ENCODE measurements at places on chromosomes 11 and 22. TPM values are rescaled to one million over a fixed set of nuclear protein-coding genes. Genes with fewer than 3 reads are reported as not detected.

- no peak for DNase-seq
These were observed 98.1 kb downstream of the GAB2 start for GRCh38 chr11:78319453-78319955.

GRCh38 chr11:106624377-106624776 is 393.9 kb downstream of the GUCY1A2 start:
- DNase-seq: no peak

- no peak for DNase-seq
These were observed 23.2 kb upstream of the PDGFB start for GRCh38 chr22:39267974-39268373.

GRCh38 chr11:128731041-128731663 is 37.3 kb downstream of the FLI1 start:
- DNase-seq: no peak

GRCh38 chr11:84188521-84188920 is 902.4 kb upstream of the CCDC90B start:
- DNase-seq: no peak

DNA sequence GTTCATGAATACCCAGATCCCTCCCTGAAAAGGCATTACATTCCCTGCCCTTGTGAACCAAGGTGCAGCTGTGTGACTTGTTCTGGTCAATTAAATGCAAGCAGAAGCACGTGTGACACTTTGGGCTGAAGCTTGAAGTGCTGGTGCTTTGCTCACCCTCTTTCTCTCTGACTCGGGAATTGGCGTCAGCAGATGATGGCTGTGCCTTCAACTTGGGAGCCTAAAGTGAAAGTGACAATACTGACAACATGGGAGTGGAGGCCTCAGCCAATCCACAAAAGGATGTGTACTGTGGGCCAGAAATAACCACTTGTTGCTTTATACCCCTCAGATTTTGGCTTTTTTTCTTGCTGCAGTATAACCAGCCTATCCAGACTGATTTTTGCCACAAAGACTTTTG is 148.3 kb upstream of the THY1 start:
- DNase-seq: no peak

- no peak for DNase-seq
These were observed 1.4 kb downstream of the RAB36 start for GRCh38 chr22:23146478-23147205.

DNA sequence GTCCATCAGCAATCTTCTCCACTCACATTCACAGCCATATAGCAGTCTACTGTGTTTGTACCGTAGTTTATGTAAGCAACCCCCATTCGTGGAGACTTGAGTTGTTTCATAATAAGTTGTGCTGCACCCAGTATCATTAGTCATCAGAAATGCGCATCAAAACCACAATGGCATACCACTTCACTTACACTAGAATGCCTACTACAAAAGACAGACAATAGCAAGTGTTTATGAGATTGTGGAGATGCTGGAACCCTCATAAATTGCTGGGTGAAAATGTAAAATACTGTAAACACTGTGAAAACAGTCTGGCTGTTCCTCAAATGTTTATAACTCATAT is 133.3 kb downstream of the ATXN10 start:
- no peak for DNase-seq

- DNase-seq: no peak
These were observed 77.8 kb downstream of the SFI1 start for GRCh38 chr22:31574055-31574670.

DNA sequence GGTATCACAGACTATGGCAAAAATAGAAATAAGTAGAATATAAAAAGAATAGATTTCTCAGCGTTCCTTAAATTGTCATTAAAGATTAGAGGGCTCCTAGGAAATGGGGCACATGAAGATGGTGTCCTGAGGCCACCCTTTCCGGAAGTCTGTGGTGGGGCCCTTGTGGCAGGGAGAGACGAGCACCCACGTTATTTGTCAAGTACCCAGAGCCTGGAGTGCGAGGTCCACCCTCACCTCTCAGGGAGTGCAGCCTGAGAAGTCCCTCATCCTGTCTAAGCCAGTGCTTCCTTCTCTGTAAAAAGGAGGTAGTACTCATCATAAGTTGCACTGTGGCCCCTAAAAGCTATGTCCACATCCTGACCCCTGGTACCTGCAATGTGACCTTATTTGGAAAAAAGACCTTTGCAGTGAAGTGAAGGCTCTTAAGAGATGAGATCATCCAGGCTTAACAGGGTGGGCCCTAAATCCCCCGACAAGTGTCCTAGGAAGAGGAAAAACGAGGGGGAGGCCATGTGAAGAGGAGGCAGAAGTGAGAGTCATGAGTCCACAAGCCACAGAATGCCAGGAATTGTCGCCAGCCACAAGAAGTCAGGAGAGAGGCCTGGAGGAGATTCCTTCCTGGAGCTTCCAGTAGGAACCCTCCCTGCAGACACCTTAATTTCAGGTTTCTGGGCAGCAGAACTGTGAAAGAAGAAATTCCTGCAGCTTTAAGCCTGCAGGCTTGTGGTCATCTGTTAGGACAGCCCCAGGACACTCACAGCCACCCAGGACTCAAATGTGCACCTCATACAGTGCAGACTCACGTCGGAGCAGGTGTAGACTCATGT is 76.8 kb upstream of the CCND1 start:
- no peak for DNase-seq

GRCh38 chr11:134504146-134504905 is 92.3 kb upstream of the B3GAT1 start:
- no peak for DNase-seq

DNA sequence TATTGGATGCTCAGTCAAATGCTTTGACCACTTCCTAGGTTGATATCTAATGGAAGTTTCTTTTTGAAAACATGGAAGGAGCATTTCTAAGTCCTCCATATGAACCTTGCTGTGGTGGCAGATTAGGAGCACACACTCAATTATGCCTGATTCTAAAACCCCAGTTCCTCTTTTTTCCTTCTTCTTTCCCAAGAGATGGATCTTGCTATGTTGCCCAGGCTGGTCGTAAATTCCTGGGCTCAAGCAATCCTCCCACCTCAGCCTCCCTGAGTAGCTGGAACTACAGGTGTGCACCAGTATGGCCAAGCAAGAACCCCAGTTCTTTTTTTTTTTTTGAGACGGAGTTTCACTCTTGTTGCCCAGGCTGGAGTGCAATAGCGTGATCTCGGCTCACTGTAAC is 3.0 kb downstream of the LYVE1 start:
- DNase-seq: no peak

DNA sequence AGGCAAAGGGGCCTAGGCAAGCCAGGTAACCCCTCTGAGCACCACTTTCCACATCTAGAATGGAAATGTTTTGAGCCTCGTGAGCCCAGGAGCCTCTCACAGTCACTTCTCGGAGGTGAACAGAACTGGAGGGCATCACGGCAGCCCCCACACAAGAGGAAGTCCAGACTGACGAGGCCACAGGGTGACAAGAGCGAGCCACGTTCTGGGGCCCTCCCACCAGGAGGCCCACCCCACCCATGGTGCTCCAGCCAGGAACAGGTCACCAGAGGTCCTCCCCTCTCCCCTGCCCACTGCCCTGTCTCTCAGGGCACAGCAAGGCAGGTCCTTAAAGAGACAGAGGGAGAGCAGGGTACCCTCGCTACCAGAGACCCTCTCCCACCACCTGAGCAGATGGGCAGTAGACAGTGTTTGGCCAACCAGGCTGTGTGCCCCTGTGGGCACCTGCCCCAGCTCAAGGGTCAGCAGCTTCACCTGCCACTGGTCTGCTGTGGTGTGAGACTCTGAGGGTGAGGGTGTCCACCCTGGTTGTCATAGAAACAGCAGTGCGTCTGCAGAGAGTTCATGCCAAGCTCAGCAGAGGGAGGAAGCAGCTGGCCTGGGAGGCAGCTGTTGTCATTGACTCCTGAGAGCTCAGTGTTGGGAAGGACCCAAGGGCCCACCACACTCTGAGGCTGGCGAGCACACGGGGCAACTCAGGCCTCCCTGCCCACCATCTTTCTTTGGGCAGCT is 31.4 kb downstream of the RSPH14 start:
- no peak for DNase-seq

DNA sequence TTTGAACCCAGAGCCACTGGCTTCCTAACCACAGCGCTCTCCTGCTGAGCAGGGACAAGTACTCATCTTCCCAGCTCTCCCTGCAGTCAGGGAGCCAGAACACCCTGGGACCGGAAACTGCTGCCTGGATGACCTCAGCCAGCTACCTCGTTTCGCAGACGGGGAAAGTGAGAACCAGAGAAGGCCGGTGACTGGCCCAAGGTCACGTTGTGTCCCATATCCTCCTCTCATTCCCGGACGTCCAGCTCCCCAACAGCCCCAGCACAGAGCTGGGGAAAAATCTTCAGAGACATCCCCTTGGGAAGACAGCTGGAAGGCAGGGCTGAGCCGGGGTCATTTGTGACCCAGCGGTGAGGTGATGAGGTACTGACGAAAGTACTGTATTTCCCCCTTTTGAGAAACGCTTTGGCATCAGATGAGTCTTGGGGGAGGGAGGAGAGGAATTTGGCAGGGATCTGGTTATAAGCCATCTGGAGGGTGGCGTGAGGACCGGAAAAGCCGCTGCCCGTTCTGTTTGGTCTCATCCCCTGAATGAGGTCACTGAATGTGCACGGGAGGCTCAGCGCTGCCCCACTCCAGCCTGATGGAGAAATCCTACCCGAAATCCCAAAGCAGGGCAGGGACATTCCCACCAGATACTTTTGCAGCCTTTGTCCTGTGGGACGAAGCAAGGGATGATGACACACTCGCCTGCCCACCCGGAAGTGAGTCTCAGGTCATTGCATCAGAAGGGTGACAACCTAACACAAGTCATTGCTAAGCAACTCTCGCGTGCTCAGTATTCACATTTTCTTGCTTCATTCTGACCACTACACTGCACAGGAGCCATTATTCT is 41.1 kb downstream of the LIF start:
- peak; percentile 53 for DNase-seq

DNA sequence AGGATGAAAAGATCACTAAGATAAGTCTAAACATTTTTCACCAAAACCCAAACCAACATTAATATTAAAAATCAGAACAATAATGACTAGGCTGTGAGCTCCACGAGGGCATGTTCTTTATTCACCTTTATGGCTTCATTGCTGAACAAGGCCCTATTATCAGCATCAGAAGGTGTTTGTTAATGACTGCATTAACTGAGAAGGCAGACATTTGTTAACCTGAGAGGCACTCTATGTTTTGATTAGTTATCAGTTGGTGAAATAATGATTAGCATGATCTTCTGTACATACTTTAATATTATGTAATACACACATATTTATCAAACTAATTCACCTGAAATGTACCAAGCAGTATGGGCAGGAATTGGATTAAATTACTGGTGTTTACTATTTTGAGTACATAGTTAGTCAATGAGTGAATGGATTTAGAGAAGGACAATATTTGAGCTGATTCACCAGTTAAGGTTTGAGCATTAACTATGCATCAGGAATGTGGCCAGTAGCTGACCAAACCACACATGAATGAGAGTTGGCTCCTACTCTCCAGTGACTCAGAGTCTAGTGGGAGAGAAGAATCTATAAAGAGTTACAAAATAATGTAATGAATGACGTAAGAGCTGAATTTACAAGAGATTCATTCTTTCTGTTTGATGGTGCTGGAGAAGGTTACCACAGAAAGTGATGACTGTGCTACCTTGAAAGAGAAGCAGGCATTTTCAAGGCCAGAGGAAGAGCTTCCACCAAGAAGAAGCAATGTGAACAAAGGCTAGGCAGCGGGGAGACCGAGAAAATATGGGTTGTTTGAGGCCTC is 6.7 kb downstream of the IL18 start:
- no peak for DNase-seq

GRCh38 chr11:29005401-29005980 is 897.3 kb downstream of the METTL15 start:
- no peak for DNase-seq

GRCh38 chr11:120205596-120206161 is 5.2 kb upstream of the OAF start:
- peak; percentile 11 for DNase-seq

- no peak for DNase-seq
These were observed 169.3 kb upstream of the BLID start for GRCh38 chr11:122285070-122285988.

DNA sequence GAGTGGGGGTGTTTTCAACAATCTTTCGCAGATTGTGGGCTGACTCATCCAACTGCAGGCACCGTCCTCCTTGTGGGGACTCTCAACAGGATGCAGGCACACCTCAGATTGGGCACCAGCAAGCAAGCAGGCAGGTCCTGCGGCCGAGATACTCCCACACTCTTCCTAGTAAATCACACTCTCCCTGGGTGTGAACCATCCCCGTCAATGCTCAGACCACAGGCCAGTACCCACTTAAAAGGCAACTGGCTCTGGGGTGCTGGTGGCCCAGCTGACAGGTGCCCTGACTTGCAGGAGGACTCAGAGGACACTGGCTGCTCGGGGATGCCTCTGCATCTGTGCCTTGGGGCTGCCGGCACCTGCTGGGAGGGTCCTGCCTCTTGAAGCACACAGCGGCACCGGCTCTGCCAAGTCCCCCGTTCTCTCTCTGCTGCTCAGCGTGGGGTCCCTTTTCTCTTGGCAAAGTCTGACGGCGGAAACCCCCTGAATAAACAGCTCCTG is 282.5 kb downstream of the CTTN start:
- no peak for DNase-seq

DNA sequence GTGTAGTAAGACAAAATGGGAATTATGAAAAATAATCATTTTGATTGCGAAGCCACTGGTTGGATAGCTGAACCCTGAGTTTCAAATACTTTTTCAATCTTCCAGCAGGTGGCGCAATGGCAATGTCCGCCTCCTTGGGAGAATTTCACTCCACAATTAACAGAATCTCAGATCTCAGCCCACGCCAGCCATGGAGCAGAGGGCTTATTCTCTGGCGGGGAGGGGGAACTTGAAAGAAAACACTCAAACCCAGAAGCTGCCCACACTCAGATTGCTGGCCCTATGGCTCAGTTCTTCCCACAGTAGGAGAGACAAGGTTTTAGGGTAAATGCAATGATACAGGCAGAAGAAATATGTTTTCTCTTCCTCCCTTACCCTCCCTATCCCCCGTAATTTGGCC is 38.7 kb upstream of the RCN1 start:
- DNase-seq: peak; percentile 42

GRCh38 chr22:42343121-42343454 is 72.6 kb upstream of the TCF20 start:
- DNase-seq: no peak

SCGB2A2 gene
- total RNA-seq: not detected

PNPLA3 gene
- 0.16 TPM for total RNA-seq

FAM227A gene
- 0.21 TPM for total RNA-seq

MRGPRX3 gene
- not detected for total RNA-seq

DSCAML1 gene
- 0.14 TPM for total RNA-seq

DNAJB7 gene
- total RNA-seq: not detected

NEFH gene
- not detected for total RNA-seq

LSP1 gene
- 13.0 TPM for total RNA-seq

TRIM49B gene
- not detected for total RNA-seq

OTOG gene
- not detected for total RNA-seq

TMEM191B gene
- total RNA-seq: 1.2 TPM

PAK1 gene
- 15.8 TPM for total RNA-seq

A4GALT gene
- 67.2 TPM for total RNA-seq
